CD4-positive, alpha-beta T cell treated with Interleukin-10 for 1 hour (primary cell): ENCODE measurements at places on chromosomes 5 and 9.

DNA sequence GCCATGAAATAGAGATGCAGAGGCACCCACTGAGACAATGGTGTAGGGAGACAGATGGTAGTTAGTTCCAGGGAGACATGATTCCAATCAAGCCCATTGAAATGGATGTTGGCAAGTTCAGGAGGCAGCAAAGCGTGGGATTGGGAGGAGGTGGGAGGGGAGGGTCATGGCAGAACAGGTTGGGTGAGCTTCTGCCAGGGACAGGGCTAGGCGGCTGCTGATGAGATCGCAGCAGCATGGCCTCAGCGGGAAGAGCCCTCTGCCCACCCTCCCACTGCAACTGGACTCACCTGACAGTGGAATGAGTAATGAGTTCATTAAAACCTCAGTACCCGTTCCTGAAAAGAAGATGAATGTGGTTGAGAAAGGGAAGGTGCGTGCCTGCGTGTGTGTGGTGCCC, 418.2 kb downstream of the CDK5RAP2 start:
- DNase-seq: no peak

DNA sequence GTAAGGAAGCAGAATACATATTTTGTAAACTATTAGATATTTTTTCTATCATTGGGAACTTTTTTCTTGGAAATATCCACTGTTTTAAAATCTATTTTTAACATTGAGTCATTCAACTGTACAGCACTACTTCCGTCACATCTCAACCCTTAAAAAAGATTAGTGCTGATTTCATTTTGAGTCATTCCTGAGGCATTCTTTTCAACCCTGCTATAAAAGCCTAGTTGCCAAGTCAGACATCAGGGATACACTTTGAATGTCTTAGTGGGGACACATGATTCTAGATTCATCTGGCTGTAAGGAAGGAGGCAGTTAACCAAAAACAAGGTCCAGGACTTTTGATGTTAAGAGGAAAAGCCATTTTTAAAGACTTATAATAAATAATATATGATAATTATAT, 160.9 kb downstream of the GIN1 start:
- DNase-seq: no peak

- DNase-seq: no peak
Measured at GRCh38 chr9:72360324-72360723, 4.7 kb downstream of the ZFAND5 start.

GRCh38 chr9:134326724-134327601, 708 bp downstream of the RXRA start:
- DNase-seq: no peak

DNA sequence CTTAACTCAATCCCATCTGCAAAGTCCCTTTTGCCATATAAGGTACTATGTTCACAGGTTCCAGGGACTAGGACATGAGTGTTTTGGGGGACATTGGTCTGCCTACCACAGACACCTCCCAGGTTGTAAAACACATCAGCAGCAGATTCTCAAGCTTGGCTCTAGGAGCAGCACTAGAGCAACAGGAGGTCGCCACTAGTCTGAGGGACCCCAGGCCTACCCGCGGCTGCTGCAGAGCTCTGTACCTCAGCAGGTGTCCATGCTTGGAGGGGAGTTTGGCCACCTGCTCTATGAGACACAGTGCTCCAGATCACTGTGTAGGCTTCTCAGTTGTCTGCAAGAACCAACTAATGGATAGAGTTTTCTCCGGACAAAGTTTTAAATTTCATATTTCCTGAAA, 262.2 kb upstream of the ARRDC3 start:
- no peak for DNase-seq

GRCh38 chr9:125513303-125513667, 193.7 kb downstream of the MAPKAP1 start:
- DNase-seq: no peak

- DNase-seq: peak; percentile 36
Measured at GRCh38 chr9:15403155-15403554, 19.5 kb upstream of the SNAPC3 start.

GRCh38 chr9:116416421-116416820, 262.8 kb downstream of the PAPPA start:
- DNase-seq: no peak

DNA sequence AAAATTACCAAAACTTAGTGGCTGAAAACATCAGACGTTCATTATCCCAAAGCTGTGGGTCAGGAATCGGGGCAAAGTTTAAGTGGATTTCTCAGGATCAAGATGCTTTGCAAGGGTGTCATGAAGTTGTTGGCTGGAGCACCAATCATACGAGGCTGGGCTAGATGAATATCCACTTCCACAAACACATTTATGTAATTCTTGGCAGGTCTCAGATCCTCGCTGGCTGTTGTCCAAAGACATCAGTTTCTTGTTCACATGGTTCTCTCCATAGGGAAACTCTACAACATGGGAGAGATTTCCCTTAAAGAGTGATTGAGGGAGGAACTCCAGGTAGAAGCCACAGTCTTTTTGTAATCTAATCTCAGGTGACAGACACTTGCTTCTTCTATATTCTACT, 20.2 kb upstream of the CCDC192 start:
- DNase-seq: no peak

DNA sequence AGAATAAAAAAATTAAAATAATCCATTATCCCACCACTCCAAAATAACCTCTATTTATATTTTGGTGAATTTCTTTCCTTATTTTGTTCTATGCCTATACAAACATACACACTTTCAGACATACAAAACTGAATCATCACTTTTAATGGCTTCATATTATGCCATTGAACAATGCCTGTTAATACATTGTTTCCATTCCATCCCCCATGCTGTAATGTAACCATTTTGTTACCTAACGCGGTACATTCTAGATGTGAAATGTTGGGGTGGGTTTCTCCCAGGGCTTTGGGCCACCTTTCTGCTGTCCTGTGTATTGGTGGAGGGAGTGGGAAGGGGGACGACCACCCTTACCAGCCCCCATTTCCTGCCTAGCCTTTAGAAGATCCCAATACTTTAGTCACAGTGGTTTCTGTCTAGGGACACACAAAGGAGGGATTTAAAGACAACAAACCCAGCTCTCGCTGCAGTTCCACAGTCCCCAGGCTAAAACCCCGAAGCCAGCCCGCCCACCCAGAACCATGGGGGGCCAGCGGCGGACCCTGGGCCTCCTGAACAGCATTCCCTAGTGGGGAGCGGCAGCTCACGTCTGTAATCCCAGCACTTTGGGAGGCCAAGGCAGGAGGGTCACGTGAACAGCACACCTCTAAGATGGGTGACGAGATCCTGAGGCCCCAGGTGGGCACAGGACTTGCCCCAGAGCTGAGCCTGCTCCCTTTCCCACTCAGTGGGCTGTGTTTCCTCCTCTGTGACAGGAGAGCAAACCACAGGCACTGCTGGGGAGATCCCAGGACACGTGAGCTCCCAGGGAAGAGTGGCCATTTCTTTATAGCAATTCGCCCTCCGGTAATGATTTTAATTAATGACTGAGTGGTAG, 56.9 kb upstream of the STXBP1 start:
- DNase-seq: no peak
